ENCODE measurements at places on chromosomes 2 and 18. TPM values are rescaled to one million over a fixed set of nuclear protein-coding genes. Genes with fewer than 3 reads are reported as not detected.

DNA sequence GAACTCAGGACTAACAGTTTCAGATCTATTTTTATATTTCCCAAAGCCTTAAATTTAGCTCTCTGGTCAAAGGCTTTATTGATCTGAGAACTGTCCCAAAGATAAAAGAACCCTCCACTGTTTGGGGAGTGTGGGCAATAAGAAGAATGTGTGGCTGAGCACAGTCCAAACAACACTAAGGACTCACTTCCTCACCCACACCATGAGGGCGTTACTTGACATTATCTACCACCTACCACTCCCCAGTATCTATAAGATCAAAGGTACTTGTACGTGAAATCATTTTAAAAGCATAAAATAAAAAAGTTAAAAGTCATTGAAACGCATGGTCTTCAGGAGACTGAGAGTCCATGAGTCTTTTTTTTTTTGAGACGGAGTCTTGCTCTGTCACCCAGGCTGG, 54.6 kb upstream of the NFU1 start:
- H3K4me1 ChIP-seq: peaks cover 16% of the 10 kb centered on the region
- H3K27ac ChIP-seq: no peak overlapping the region
- peaks cover 27% of the 10 kb centered on the region for H3K36me3 ChIP-seq
- DNase-seq: no peak

- no peaks in the 10 kb centered on the region for H3K36me3 ChIP-seq
- DNase-seq: no peak
- H3K27ac ChIP-seq: no peak overlapping the region
- H3K4me1 ChIP-seq: no peaks in the 10 kb centered on the region
- no peak overlapping the region for H3K4me3 ChIP-seq
- peaks cover 20% of the 10 kb centered on the region for H3K27me3 ChIP-seq
These were observed 5.5 kb upstream of the ECEL1 start for GRCh38 chr2:232492963-232493700.

DNA sequence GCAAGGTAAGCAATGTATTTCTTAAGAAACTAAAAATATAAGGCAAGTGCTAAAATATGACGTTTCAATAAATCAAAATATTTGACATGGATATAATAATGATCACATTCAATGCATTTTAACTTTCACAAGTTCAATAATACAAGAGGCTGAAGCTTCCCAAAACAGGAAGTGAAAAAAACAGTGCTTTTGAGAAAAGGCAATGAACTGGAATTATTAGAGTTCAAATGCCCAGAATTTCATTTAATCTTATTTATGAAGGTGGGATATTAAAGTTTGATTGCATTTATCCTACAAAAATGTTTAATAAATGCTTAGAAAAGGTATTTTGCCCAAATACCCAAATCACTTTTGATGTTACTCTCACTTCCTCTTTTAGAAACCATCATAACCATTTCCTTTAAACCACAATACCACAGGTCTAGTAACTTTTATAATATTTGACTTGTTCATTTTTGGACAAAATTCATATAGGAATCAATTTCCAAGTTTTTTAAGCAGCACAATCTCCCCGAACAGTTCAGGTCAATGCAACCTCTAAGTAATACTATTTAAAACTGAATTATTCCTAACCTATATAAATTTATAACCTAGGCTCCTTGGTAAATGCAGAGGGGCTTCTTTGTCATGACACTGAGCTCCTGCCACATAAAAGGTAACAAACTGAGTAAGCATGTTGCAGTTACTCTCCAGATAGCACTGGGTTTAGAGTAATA, 2.1 kb downstream of the NCKAP1 start:
- peaks cover 29% of the 10 kb centered on the region for H3K4me1 ChIP-seq
- no peak overlapping the region for H3K4me3 ChIP-seq
- H3K27ac ChIP-seq: no peak overlapping the region
- H3K27me3 ChIP-seq: peaks cover 75% of the 10 kb centered on the region

GRCh38 chr2:221437056-221437455, 135.0 kb downstream of the EPHA4 start:
- H3K36me3 ChIP-seq: no peaks in the 10 kb centered on the region
- DNase-seq: no peak
- H3K4me3 ChIP-seq: no peak overlapping the region
- H3K27ac ChIP-seq: no peak overlapping the region

- H3K4me3 ChIP-seq: no peak overlapping the region
- H3K4me1 ChIP-seq: no peaks in the 10 kb centered on the region
- no peak overlapping the region for H3K27ac ChIP-seq
- H3K27me3 ChIP-seq: no peaks in the 10 kb centered on the region
- no peak for DNase-seq
These were observed 125.8 kb downstream of the MEIS1 start for GRCh38 chr2:66560683-66561082.

GRCh38 chr2:38610851-38611801, 8.4 kb upstream of the HNRNPLL start:
- DNase-seq: peak; percentile 70
- peaks cover 77% of the 10 kb centered on the region for H3K4me1 ChIP-seq
- peak overlapping the region; percentile 42 for H3K4me3 ChIP-seq
- H3K36me3 ChIP-seq: peaks cover 6% of the 10 kb centered on the region
- H3K27me3 ChIP-seq: no peaks in the 10 kb centered on the region

WDR7 gene
- 35.9 TPM for total RNA-seq

PLEKHH2 gene
- 0.67 TPM for total RNA-seq

All from activated CD8-positive, alpha-beta memory T cell treated with anti-CD3 and anti-CD28 coated beads, Interleukin-2, amount 10 ng/mL, durations not matched to agents 7 days and 5 days (primary cell).